H1 (cell line): ENCODE measurements at places on chromosomes 16 and 17. TPM values are rescaled to one million over a fixed set of nuclear protein-coding genes. Genes with fewer than 3 reads are reported as not detected.

DNA sequence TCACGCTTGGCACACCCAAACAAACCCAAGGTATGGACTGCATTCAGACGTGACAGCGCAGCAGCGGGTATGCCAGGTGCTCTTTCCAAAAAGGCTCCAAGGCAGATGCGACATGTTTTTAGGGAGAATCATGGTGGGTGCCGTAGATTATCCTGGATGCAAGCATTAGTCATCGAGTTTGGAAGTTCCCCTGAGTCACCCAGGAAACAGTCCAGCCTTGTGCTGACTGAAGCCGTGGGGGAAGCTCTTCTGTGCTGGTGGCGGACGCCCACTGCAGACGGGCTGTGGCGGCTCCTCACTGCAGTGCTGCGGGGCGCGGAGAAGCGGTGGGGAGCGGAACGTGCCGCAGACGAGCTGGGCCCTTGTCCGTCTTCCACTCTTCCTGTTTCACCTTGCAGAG, 13.9 kb downstream of the JPT2 start:
- DNase-seq, result no peak

- no peak for DNase-seq
Observed at GRCh38 chr16:54977211-54977610, 46.5 kb downstream of the IRX5 start.

GRCh38 chr16:89722392-89723278, 1.3 kb downstream of the ZNF276 start:
- DNase-seq, result no peak

GRCh38 chr17:77106874-77107358, 33.9 kb upstream of the SEC14L1 start:
- no peak for DNase-seq

GAS2L2 gene
- 0.13 TPM in 1 of 2 replicates, not detected in the other for total RNA-seq

PLEKHG4 gene
- 7.4 and 7.7 TPM in 2 replicates for total RNA-seq

CSH1 gene
- not detected in 2 replicates for total RNA-seq

ZNF764 gene
- total RNA-seq, result 7.7 and 8.4 TPM in 2 replicates

TCAP gene
- total RNA-seq, result 1.4 TPM in 2 replicates
